Hematopoietic multipotent progenitor cell treated with erythropoietin and hydrocortisone succinate and interleukin-3 and kit ligand, for 6 days (in vitro differentiated cells): ENCODE measurements at places on chromosomes 6 and 20.

DNA sequence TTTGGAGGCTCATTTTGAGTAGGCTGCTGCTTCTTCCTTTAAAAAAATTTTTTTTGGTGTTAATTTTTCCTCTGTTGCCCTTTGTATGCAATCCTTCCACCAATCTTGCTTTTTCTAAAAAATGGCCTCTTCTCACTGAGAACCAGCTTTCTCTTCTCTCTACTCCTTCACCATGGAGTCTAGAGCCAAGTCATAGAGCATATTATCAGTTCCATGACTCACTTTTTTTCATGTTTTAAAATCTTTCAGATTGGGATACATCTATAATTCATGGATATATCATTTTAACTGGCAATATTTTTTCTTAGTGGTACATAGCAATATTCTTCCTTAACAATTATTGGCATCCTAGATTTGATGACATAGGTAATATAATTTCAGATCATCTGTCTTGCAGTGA is 62.7 kb downstream of the SLX4IP start:
- peak; percentile 56 for DNase-seq

DNA sequence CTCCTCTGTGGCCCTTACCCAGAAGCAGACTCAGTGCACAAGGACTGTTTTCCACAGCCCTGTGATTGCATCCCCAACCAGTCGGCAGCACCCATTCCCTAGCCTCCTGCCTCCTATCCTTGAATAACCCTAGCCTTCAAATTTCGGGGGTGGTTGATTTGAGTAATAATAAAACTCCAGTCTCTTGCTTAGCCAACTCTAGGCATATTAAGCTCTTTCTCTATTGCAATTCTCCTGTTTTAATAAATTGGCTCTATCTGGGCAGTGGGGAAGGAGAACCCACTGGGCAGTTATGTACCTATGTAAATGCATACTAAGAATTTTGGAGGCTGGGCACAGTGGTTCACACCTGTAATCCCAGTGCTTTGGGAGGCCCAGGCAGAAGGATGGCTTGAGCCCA is 70.6 kb upstream of the ZMYND8 start:
- DNase-seq = no peak

- DNase-seq = no peak
Measured at GRCh38 chr6:142482974-142483373, 181.2 kb downstream of the ADGRG6 start.

GRCh38 chr20:60086821-60087562 is 128.8 kb downstream of the CDH26 start:
- no peak for DNase-seq

GRCh38 chr20:53122853-53123252 is 150.7 kb downstream of the TSHZ2 start:
- DNase-seq = no peak
